NCI-H2081 treated with DMSO at 0.1 percent for 48 hours (cell line): ENCODE measurements at places on chromosomes 5 and 9.

- no peak for DNase-seq
These were observed 35.0 kb downstream of the IPPK start for GRCh38 chr9:92634712-92635605.

DNA sequence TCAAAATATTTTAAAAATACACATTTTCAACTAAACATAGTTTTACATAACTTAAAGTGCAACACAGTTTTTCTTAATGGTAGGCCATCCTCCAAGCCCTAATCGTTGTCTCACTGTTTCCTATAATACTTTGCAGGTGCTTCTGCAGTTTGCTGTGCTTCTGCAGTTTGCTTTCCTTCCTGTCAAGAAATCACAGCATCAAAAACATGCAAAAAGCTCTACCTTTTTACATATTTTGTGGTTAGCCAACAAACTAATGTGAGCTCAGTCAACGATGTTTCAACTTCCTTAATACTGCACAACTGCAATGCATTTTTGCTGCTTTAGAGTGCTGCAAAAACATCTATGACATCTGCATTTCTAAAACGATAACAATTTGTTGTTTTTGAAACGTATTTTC, 25.2 kb downstream of the EMB start:
- DNase-seq = no peak

- DNase-seq = no peak
These were observed 239.9 kb upstream of the PANK3 start for GRCh38 chr5:168819004-168819621.

GRCh38 chr5:94908889-94909480, 290.5 kb downstream of the SLF1 start:
- DNase-seq = no peak

DNA sequence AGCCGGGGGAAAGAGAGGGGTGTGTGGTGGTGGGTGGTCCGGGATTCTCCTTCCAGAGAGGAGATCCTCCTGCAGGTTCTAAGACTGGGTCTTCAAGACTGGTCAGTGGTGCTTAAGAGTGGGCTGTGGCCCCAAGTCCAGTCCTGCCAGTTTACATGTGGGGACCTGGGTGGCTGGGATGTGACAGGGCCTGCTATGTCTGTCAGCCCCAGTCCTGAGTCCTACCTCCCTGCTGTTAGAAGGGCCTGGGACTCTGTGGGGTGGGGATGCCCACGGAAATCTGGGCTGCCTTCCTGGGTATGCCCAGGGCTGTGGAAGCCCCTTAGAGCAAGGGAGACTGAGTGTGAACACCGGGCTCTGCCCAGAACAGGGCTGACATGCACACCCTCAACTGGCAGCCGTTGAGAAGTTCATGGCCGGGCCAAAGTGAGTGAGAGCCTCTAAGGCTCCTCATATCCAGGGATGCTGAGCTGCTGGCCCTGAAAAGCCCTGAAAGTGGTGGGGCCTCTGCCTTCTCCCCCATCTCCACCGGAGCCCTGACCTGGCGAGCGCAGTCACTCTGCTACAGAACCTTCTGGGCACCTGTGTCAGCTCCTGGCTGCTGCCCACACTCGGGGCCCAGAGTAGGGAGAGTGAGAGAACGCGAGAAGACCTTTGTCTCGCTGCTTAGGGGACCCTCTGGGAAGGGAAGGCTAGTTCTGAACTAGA, 1.7 kb downstream of the PHF2 start:
- no peak for DNase-seq

- no peak for DNase-seq
These were observed 90.2 kb downstream of the DAPK1 start for GRCh38 chr9:87587864-87588263.

- no peak for DNase-seq
These were observed 125.6 kb downstream of the LPAR1 start for GRCh38 chr9:110912419-110913291.

- DNase-seq = no peak
These were observed 154.6 kb downstream of the SYK start for GRCh38 chr9:90956026-90956810.

DNA sequence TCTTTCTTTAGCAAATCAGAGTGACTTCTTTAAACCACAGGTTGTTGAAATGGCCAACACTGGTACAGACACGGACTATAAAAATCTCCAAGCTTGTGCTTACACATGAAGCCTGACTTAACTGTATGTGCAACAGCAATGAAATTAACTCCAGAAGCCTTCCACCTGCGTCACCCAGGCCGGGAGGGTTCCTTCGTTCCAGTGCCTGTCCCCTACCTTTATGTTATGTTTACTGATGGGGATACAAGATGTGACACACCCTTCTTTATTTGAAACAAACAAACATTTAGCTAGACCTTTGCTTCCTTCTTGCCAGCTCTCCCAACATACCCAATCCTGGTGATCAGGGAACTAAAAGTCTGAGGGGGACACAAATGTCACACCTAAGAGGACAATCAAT, 66.0 kb downstream of the GOLPH3 start:
- DNase-seq = no peak

- DNase-seq = no peak
These were observed 779 bp downstream of the PKN3 start for GRCh38 chr9:128702949-128703615.

DNA sequence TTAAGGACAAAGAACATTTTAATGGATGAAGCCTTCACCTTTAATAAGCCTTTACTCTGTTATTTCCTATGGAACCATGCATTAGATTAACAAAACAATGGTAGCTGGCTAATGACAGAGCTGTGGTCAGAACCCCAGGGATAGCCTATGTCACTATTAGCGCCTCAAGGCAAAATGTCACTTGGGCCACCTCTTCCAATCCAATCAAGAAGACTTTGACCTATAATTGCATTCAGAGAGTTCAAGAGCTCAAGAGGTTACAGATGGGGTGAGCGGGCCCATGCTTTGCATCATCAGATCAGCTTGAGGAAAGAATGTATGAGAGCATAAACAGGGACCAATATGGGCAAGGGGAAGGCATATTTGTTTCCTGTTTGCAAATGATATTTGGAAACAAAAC, 425.1 kb downstream of the ARHGEF28 start:
- no peak for DNase-seq

- no peak for DNase-seq
These were observed 164.1 kb downstream of the HSD17B3 start for GRCh38 chr9:96137671-96138429.

DNA sequence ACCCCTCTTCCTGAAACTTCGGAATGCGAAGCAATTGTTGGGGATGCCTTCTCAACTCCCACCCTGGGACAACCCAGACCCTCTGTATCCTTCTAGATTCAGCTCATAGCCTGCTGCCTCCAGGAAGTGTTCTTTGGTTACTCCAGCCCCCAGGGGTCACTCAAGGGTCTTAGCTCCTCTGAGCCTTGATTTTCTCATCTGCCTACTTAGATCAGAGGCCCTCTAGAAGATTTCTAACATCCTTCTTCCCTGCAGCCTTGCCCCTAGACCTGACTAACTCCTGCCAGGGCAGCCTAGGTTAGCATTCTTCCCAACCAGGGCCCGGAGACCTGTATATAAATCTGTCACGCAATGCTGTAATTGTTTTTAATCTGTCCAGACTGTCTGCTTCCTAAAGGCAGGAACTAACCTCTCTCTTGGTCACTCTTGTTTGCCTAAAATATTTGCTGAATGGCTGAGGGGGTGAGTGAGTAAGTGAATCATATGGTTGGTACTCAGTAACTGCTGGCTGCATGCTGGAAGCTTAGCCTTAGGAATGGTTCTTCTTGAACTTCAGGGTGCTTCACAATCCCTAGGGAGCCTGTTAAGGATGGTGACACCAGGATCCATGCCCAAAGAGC, 8.2 kb downstream of the GALNT10 start:
- DNase-seq = no peak

DNA sequence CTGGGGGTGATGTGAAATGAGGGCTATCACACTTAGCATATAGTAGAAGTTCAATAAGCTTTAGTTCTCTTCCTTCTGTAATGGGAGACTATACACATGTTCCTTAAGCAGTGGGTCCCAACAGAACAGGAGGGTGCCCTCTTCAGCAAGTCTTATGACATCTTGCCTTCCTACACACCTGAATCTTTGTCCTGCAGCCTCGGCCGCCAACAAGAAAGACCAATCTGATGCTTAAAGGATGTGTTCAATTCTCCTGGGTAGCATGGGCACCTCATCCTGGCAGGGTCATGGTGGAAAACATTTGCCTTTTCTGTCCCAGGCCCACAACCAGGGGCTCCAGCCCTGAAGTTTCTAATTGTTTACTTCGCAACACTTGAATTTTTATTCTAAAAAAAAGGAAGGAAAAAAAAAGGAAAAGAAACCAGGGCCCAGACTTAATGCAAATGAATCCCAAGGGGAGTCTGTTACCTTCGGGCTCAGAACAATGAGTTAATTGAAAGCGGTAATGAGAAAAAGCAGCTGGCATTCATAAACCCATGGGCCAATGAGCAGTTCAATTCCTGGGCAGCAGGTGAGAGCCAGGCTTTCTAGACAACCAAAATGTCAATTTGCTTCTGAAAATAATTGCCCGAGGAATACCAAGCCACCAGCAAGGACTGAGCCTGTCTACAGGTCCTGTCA, 26.2 kb upstream of the SMAD5 start:
- DNase-seq = no peak
